ENCODE measurements at places on chromosomes 13 and 19. TPM values are rescaled to one million over a fixed set of nuclear protein-coding genes. Genes with fewer than 3 reads are reported as not detected.

- no peak for DNase-seq
Measured at GRCh38 chr13:49367640-49368422, 76.0 kb downstream of the CAB39L start.

Gene ZNF442
- 2.9 TPM for polyA plus RNA-seq

DNA sequence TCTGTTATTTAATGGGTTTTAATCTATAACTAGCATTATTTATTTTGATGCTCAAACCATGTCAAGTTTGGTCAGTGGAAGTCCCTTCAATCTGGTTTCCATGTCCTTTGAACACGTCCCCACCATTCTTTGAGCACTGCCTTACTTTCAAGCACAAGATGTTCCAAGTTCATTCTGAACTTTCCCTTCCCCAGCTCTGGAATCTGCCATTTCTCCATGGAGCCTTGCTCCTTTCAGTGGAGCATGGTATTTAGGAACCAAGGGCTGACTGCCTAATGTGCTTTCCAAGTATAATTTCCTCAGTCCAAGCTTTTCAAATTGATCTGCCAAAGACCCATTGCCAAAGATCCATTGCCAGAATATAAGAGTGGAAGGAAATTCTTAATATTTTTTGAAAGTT is 1.1 kb upstream of the ZNF546 start:
- peak; percentile 40 for DNase-seq

Gene ATP12A
- 0.60 TPM for polyA plus RNA-seq

DNA sequence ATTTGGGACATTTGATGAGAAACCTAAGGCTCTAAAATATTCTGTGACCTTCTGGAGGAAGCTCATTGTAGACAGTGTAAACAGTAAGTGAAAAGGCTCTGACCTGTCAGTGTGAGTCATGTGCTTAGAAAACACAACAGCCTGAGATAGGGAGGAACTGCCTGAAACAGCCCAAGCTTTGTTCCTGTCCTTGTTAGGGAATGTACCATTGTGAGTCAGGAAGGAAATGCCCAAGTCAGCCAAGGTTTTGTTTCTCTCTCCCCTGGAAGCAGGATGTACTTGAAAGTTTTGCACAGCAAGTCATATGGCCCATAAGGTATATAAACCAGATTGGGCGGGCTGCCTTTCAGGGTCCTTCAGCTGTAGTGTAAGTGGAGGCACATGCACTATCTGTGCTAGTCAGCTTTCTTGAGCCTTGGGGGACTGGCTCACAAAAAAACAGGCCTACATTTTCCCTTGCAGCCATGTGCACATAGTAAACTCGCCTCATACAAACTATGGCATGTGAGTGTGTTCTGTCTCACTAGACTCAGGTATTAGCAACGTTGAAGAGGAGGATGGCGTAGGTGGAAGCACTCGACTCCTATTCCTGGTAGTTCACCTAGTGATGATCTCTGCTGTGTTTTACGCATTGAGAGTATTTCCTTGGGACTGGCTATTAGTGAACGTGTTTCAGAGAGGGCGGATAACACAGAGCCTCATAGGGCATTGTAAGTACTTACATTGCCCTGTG is 141.2 kb upstream of the KLHL1 start:
- no peak for DNase-seq

DNA sequence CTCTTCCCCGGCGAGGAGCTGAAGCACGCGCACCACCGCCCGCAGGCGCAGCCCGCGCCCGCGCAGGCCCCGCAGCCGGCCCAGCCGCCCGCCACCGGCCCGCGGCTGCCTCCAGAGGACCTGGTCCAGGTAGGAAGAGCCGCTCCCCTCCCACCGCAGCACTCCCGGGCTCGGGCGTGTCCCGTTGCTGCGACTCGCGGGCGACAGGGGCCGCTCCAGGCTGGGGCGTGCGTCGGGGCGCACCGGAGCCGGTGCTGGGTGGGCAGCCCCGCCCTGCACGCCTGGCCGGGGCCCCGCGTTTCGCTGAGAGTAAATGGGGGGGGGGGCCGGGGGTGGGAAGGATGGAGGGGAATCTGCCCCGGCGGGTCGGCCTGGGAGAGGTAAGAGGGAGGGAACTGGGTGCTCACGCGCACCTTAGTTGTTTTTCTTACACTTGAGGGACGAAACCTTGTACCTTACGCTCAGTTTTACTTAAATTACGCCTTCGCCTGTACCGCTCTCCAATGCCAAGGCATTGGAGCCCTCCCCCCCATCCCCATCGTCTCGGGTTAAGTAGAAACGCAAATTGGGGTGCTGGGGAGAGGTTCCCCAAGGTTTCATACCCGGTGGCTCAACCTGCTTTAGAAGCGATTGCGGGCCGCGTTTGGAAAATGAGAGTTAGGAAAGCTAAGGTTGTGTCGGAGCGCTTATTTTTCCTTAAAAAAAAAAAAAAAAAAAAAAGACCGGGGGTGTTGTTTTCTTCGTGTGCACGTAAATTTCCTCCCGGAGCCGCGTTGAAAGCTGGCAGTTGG is 850 bp downstream of the KLF5 start:
- DNase-seq = no peak

DNA sequence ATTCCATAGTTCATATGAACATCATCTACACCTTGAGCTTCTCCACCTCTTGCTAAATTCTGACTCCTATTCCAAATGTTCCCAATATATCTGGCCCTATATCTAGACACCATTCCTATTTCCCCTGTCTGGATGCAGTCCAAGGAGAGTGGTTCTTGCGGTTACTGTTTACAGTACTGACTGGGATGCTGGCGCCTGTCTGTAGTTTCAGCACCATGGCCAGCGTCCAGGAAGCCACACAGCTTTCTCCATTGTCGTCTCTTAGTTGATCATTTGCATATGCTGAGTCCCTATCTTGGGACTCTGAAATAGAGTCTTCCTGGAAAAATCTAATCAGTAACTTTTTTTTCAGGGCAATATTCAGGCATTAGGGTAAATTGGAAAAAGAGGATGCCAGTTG is 14.9 kb downstream of the LAIR2 start:
- peak; percentile 23 for DNase-seq

DNA sequence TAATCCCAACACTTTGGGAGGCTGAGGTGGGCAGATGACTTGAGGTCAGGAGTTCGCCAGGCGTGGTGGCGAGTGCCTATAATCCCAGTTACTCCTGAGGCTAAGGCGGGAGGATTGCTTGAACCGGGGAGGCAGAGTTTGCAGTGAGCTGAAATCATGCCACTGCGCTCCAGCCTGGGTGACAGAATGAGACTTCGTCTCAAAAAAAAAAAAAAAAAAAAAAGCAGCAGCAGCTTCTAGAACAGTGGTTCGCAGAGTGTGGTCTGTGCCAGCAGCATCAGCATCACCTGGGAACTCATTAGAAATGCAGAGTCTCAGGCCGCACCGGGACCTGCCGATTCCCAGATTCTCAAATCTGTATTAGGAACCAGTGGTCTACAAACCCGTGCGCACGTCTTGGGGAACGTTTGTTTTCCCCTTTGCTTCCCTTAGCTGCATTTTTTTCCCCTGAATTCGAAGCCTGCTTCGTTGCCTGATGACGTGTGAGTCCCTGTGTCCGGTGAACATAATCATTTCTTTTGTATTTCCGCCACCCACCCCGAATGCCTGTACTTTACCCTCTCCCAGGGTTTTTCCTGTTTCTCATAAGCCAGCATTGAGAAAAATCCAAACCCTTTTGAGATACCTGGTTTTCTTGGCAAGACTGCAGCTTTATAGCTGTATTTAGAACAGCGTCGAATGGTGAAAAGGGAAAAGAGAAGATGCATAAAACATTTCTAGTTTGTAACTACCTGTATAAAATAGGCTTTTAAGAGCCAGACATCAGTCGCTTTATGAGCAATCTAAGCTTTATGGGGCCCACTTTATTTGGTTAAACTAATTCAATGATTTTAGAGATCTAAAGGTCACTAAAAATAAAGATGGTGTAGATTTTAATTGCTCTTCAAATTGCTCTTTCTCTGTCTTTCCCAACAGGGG is 49.8 kb downstream of the BICRA start:
- DNase-seq = no peak

Gene MEF2B
- 1.7 TPM for polyA plus RNA-seq

Gene TPTE2
- polyA plus RNA-seq = 0.51 TPM

DNA sequence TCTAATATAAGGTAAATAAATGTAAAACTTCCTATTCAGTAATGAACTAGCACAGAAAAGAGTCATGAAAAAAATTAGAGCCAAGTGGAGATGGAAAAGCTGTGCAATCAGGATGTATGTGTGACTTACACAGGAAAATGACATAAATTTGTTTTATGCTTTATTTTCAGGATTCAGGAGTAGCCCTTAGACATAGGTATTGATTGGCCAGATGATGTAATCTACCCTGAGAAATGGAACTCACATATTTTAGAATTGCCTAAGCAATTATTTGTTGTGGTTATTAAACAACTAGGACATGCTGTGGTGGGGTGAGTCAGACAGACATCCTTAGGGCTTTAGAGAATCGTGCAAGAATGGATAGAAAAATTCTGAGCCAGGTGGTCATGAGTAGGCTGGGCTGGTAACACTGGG is 110.6 kb downstream of the PCDH9 start:
- DNase-seq = no peak

- DNase-seq = no peak
Measured at GRCh38 chr13:60720590-60720989, 323.6 kb downstream of the TDRD3 start.

DNA sequence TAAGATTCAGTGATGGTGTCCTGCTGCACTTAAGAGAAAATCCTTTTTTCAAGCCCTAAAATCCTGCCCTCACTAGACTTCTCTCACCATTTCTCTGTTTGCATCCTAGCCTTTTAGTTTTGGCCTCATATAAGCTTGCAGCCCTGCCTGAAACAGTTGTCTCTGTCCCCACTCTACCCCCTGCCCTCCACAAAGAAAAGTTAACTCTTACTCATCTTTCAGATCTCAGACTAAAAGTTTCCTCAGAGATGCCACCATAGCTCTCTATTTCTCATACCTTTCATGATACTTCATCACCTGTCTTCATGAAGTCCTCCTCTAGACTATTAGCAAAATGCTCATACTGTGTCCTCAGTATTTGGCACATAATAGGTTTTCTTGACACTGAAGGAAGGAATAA is 33.1 kb downstream of the ITM2B start:
- DNase-seq = no peak

- DNase-seq = no peak
Measured at GRCh38 chr13:94330552-94331071, 148.9 kb downstream of the DCT start.

GRCh38 chr13:41763782-41764181 is 197.1 kb downstream of the VWA8 start:
- DNase-seq = no peak

DNA sequence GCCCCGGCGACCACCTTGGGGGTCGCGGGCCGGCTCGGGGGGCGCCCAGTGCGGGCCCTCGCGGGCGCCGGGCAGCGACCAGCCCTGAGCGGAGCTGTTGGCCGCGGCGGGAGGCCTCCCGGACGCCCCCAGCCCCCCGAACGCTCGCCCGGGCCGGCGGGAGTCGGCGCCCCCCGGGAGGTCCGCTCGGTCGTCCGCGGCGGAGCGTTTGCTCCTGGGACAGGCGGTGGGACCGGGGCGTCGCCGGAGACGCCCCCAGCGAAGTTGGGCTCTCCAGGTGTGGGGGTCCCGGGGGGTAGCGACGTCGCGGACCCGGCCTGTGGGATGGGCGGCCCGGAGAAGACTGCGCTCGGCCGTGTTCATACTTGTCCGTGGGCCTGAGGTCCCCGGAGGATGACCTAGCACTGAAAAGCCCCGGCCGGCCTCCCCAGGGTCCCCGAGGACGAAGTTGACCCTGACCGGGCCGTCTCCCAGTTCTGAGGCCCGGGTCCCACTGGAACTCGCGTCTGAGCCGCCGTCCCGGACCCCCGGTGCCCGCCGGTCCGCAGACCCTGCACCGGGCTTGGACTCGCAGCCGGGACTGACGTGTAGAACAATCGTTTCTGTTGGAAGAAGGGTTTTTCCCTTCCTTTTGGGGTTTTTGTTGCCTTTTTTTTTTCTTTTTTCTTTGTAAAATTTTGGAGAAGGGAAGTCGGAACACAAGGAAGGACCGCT is 729 bp downstream of the STK11 start:
- no peak for DNase-seq

- DNase-seq = no peak
Measured at GRCh38 chr19:4097501-4097900, 26.4 kb downstream of the MAP2K2 start.

Gene PCDH20
- 12.2 TPM for polyA plus RNA-seq

GRCh38 chr13:20699715-20700114 is 3.8 kb upstream of the IL17D start:
- DNase-seq = no peak

DNA sequence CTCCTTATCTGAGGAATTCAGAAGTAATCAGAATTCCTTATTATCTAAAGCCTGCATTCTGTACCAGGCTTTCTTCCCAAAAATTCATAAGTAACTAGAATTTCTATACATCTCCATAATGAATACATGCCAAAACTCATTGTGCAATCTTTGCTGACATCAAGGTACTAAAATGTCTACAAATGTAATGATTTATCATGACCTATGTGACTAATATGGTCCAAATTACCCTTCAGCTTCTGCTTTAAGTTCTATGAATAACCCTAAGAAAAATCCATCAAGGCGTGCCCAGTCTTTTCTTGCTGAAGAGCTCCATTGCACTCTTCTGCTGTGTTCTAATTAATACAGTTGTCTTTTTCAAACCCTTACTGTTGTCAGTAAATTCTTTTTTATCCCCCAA is 58.5 kb upstream of the SLITRK1 start:
- no peak for DNase-seq

Gene KCNN1
- 40.3 TPM for polyA plus RNA-seq

Gene IQCN
- polyA plus RNA-seq = 5.0 TPM

Gene PEG3
- 195 TPM for polyA plus RNA-seq

Gene PSG7
- 1.0 TPM for polyA plus RNA-seq

DNA sequence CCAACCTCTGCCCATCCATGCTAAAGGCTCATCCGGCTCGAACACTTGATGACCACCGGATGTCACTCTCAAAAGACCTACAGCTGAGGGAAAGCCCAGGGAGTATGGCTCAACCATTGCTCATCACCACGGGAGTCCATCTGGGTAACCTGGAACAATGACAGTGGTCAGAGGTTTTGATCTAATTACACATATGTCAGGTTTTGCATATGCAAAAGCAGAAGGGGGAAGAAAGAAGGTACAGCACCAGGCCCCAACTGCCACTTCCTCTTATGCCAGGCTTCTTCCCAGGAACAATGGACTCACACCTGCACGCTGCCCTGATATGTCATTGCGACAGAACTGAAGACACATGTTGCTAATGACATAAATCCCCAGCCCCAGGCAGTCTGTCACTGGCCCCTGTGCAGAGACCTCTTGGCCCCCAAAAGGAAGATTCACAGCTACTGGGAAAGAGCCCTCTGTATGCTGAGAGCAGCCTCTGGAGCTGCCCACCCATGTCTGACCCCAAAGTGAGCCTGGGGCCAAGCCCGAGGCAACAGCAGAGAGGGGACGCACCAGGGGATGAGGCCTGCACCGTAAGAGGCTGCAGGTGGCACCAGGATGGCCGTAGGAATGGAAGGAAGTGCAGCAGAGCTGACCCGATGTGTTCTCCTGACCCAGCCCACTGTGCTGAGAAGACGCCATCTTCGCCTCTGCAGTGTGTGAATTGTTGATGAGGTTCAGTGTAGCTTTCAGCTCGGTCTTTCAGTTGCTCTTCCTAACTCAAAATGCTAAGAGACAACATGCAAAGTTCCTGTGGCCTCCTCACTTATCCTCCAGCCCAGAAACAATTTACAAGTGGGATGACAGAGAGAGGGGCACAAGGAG is 26.3 kb downstream of the EPS15L1 start:
- no peak for DNase-seq
